Activated CD4-positive, alpha-beta T cell treated with anti-CD3 and anti-CD28 coated beads, Interleukin-2, amount 10 ng/mL, durations not matched to agents 24 days and 14 days (primary cell): ENCODE measurements at places on chromosomes 3 and 15. TPM values are rescaled to one million over a fixed set of nuclear protein-coding genes. Genes with fewer than 3 reads are reported as not detected.
A peak's percentile ranks its signal among the peaks of the same experiment; 100 is the strongest.

DNA sequence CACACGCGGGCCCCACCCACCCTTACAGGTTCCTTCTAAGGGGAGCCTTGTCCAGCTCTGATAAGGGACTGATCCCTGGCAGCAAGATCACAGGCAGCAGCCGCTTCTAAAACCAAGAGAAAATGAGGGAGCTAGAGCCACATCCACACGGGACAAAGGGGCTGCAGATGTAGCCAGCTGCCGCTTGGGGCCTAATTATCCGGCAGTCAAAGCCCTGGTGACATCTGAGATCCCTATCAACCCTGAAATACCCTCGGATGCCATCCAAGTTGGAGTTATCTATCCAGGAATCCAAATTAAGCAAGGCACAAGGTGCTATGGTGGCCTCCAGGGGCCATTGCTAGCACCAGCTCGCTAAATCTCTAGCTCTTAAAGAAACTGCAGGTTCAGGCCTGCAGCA lies 248.3 kb downstream of the VPS13C start:
- H3K36me3 ChIP-seq = no peaks in the 10 kb centered on the region
- no peaks in the 10 kb centered on the region for H3K4me1 ChIP-seq
- no peak overlapping the region for H3K4me3 ChIP-seq
- H3K27me3 ChIP-seq = no peaks in the 10 kb centered on the region

- H3K4me1 ChIP-seq = peaks cover 8% of the 10 kb centered on the region
- no peak for DNase-seq
- H3K36me3 ChIP-seq = no peaks in the 10 kb centered on the region
- H3K27me3 ChIP-seq = peaks cover 4% of the 10 kb centered on the region
- no peak overlapping the region for H3K27ac ChIP-seq
- no peak overlapping the region for H3K4me3 ChIP-seq
Observed at GRCh38 chr3:66552846-66553245, 52.0 kb upstream of the LRIG1 start.

The POTEB gene
- total RNA-seq = not detected in 2 replicates

The CACNA1D gene
- total RNA-seq = 0.62 and 0.77 TPM in 2 replicates

DNA sequence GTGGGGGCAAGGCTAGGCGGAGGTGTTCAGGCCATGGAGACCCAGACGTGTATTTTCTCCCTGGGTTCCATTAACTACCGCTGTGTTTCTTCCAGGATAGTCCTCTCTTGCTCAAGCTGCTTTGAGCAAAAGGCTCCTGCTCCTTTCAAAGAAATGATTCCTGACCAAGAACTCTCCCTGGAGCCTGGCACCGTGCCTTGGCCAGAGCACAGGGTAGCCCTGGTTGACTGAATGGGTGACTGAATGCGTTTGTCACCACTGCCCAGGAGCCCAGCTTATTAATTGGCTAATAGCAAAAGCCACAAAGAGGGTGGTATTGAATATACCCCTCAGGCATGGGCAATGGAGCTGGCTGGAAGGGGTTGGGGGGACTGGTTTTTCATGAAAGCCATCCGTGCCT lies 13.9 kb downstream of the RASGRF1 start:
- no peak for DNase-seq
- H3K27ac ChIP-seq = no peak overlapping the region
- H3K4me1 ChIP-seq = no peaks in the 10 kb centered on the region
- H3K36me3 ChIP-seq = no peaks in the 10 kb centered on the region
- no peak overlapping the region for H3K4me3 ChIP-seq

GRCh38 chr3:151226088-151226563 lies 23.1 kb upstream of the GPR171 start:
- peaks cover 18% of the 10 kb centered on the region for H3K36me3 ChIP-seq
- no peaks in the 10 kb centered on the region for H3K27me3 ChIP-seq
- H3K4me1 ChIP-seq = peaks cover 56% of the 10 kb centered on the region
- H3K4me3 ChIP-seq = peak overlapping the region; percentile 36

The SLC6A11 gene
- not detected in 2 replicates for total RNA-seq

The WDR76 gene
- 76.6 and 80.4 TPM in 2 replicates for total RNA-seq

GRCh38 chr3:141331377-141332318 lies 36.7 kb upstream of the ZBTB38 start:
- no peaks in the 10 kb centered on the region for H3K27me3 ChIP-seq
- peaks cover 13% of the 10 kb centered on the region for H3K4me1 ChIP-seq
- no peak overlapping the region for H3K27ac ChIP-seq
- H3K36me3 ChIP-seq = no peaks in the 10 kb centered on the region
- DNase-seq = no peak

The AGTR1 gene
- total RNA-seq = not detected in 2 replicates

- no peak overlapping the region for H3K4me3 ChIP-seq
- H3K36me3 ChIP-seq = no peaks in the 10 kb centered on the region
- no peak overlapping the region for H3K27ac ChIP-seq
- DNase-seq = no peak
- no peaks in the 10 kb centered on the region for H3K4me1 ChIP-seq
- H3K27me3 ChIP-seq = peaks cover 2% of the 10 kb centered on the region
Observed at GRCh38 chr3:58799271-58799670, 132.7 kb upstream of the FAM3D start.

The CSK gene
- 332 and 340 TPM in 2 replicates for total RNA-seq

- peaks cover 5% of the 10 kb centered on the region for H3K4me1 ChIP-seq
- H3K27me3 ChIP-seq = no peaks in the 10 kb centered on the region
- no peak overlapping the region for H3K27ac ChIP-seq
- DNase-seq = no peak
- H3K36me3 ChIP-seq = peaks cover 55% of the 10 kb centered on the region
Observed at GRCh38 chr3:14156201-14156600, 22.2 kb downstream of the XPC start.

The OCA2 gene
- not detected in 2 replicates for total RNA-seq

The DCUN1D1 gene
- 54.6 and 59.0 TPM in 2 replicates for total RNA-seq

GRCh38 chr15:74220475-74221248 lies 15.5 kb upstream of the CCDC33 start:
- no peaks in the 10 kb centered on the region for H3K36me3 ChIP-seq
- H3K27ac ChIP-seq = no peak overlapping the region

GRCh38 chr15:45117308-45118130 lies 3.4 kb downstream of the DUOXA2 start:
- peaks cover 63% of the 10 kb centered on the region for H3K27me3 ChIP-seq
- no peaks in the 10 kb centered on the region for H3K36me3 ChIP-seq
- H3K4me1 ChIP-seq = peaks cover 19% of the 10 kb centered on the region
- H3K27ac ChIP-seq = no peak overlapping the region

GRCh38 chr3:139762302-139762701 lies 84.5 kb upstream of the NMNAT3 start:
- no peak overlapping the region for H3K4me3 ChIP-seq
- H3K27ac ChIP-seq = no peak overlapping the region
- H3K36me3 ChIP-seq = no peaks in the 10 kb centered on the region
- H3K4me1 ChIP-seq = no peaks in the 10 kb centered on the region

GRCh38 chr15:68379759-68380290 lies 52.1 kb downstream of the ITGA11 start:
- H3K27me3 ChIP-seq = peaks cover 3% of the 10 kb centered on the region
- peak overlapping the region; percentile 36 for H3K4me3 ChIP-seq
- peaks cover 25% of the 10 kb centered on the region for H3K4me1 ChIP-seq
- no peaks in the 10 kb centered on the region for H3K36me3 ChIP-seq
- H3K27ac ChIP-seq = peak overlapping the region; percentile 74
- DNase-seq = peak; percentile 61

The ISL2 gene
- 0.31 and 0.89 TPM in 2 replicates for total RNA-seq

DNA sequence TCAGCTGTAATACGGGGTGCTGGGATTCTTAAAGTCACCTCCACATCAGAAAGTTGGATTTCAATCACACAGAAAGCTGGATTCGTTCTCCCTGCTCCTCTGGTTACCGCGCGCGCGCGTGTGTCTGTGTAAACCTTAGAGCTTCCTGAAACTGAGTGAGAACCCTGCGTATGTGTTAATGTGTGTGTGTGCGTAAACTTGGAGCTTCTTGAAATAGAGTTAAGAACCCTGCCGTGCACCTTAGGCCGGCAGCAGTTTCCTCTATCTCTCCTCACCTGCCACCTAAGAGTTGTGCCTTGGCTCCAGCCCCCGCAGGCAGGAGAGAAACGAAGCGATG lies 531 bp downstream of the LZTFL1 start:
- H3K36me3 ChIP-seq = no peaks in the 10 kb centered on the region
- peaks cover 50% of the 10 kb centered on the region for H3K27me3 ChIP-seq
- H3K27ac ChIP-seq = peak overlapping the region; percentile 86
- peaks cover 19% of the 10 kb centered on the region for H3K4me1 ChIP-seq
- DNase-seq = no peak

DNA sequence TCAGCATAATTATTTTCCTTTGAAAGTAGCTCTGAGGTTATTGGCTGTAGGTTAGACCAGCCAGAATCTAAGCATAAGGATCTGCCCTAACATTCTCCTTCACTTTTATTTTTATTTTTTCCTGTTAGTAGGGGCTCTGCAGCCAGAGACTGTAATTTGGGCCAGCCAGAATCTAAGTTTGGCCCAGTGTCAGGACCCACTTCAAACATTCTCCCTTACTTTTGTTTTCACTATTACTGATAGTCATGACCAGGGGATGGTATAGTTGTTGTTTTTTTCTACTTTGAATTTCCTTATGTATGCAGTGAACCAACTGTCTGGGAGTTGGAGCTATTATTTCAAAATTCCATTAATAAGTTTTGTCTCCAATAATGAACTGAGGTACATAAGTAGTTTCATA lies 121.0 kb upstream of the MBNL1 start:
- no peaks in the 10 kb centered on the region for H3K36me3 ChIP-seq
- peaks cover 16% of the 10 kb centered on the region for H3K4me1 ChIP-seq
- no peak overlapping the region for H3K27ac ChIP-seq

The SLC2A2 gene
- not detected in 2 replicates for total RNA-seq

- H3K4me1 ChIP-seq = no peaks in the 10 kb centered on the region
- H3K27me3 ChIP-seq = peaks cover 18% of the 10 kb centered on the region
- H3K36me3 ChIP-seq = no peaks in the 10 kb centered on the region
- DNase-seq = no peak
Observed at GRCh38 chr15:78366342-78366741, 26.2 kb downstream of the CRABP1 start.

DNA sequence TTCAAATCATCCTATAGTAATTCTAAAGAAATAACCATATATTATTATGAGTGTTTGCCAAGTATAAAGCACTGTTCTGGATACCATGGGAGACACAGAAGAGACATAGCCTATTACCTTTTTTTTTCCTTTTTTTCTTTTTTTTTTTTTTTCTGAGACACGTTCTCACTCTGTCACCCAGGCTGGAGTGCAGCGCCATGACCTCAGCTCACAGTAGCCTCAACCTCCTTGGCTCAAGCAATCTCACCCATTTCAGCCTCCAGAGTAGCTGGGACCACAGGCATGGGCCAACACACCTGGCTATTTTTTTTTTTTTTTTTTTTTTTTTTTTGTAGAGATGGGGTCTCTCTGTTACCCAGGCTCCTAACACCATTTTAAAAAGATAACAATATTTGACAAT lies 30.9 kb downstream of the CBLB start:
- H3K4me3 ChIP-seq = no peak overlapping the region
- DNase-seq = no peak
- H3K27me3 ChIP-seq = no peaks in the 10 kb centered on the region

The SPATA12 gene
- total RNA-seq = not detected in 2 replicates

The ITGA11 gene
- 2.1 and 3.1 TPM in 2 replicates for total RNA-seq

GRCh38 chr15:99702895-99703602 lies 30.2 kb downstream of the LYSMD4 start:
- H3K4me1 ChIP-seq = peaks cover 30% of the 10 kb centered on the region
- peaks cover 7% of the 10 kb centered on the region for H3K36me3 ChIP-seq
- H3K4me3 ChIP-seq = no peak overlapping the region
- H3K27me3 ChIP-seq = no peaks in the 10 kb centered on the region

The HRG gene
- total RNA-seq = not detected in 2 replicates

DNA sequence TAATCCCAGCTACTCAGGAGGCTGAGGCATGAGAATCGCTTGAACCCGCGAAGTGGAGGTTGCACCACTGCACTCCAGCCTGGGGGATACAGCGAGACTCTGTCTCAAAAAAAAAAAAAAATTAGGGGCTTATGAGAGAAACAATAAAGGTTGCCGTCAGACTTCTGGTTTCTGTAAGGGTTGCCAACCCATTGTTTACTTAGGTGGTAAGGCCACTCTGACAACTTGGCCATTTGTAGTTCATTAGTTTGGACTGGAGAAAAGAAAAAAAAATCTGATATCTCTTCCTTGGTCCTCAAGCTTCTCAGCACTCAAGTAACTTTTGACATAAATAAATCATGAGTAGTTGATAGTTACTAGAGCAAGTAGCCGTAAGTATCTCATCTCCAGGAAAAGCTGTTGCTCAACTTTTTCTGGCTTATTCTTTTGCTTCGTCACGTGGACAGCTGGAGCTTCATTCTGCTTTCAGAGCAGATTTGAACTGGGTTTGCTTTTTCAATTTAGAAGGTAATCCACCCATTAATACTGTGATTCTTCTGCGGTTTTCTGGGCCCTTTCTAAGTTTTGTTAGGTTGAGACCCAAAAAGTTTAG lies 9.4 kb downstream of the SNX1 start:
- peaks cover 13% of the 10 kb centered on the region for H3K4me1 ChIP-seq
- no peak overlapping the region for H3K4me3 ChIP-seq
- H3K36me3 ChIP-seq = peaks cover 8% of the 10 kb centered on the region
- DNase-seq = no peak

GRCh38 chr3:149808209-149808829 lies 4.7 kb upstream of the RNF13 start:
- H3K4me3 ChIP-seq = no peak overlapping the region
- H3K27me3 ChIP-seq = peaks cover 32% of the 10 kb centered on the region
- H3K36me3 ChIP-seq = peaks cover 2% of the 10 kb centered on the region
- H3K4me1 ChIP-seq = peaks cover 9% of the 10 kb centered on the region
- H3K27ac ChIP-seq = no peak overlapping the region

GRCh38 chr15:82045179-82045891 lies 483 bp downstream of the MEX3B start:
- DNase-seq = peak; percentile 73
- H3K4me3 ChIP-seq = peak overlapping the region; percentile 91
- H3K27me3 ChIP-seq = peaks cover 35% of the 10 kb centered on the region
- H3K4me1 ChIP-seq = peaks cover 17% of the 10 kb centered on the region

The IL17RC gene
- 0.28 and 0.42 TPM in 2 replicates for total RNA-seq

The CD200R1 gene
- 3.8 TPM in 2 replicates for total RNA-seq

The NCEH1 gene
- total RNA-seq = 4.9 and 7.7 TPM in 2 replicates

DNA sequence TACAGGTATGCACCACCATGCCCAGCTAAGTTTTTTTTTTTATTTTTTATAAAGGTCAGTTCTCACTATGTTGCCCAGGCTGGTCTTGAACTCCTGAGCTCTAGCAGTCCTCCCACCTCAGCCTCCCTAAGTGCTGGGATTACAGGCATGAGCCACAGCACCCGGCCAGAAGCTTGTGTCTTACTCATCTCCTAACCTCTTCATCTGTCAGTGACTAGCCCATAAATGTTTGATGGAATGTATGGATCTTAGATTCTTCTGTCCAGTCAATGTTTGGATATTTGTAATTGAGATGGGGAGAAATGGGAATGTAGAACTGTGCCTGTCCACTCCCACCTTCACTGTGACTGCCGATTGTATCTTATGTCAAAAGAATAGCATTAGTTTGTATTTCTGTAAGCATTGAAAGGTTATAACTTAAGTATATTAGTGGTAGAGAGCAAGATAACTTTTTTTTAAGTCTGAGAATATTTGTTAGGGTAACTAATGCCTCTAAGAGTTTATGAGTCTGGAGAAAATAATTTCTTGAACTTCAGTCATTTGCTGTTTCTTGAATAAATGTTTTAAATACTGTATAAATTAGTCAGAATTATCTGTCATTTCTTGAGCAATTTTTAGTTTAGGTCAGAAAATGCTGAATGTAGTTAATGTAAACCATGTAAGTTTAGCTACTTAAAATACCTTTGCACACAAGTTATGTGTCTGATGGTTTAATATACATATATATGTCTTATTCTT lies 215.3 kb upstream of the CGNL1 start:
- H3K36me3 ChIP-seq = peaks cover 7% of the 10 kb centered on the region
- H3K4me3 ChIP-seq = no peak overlapping the region
- H3K27me3 ChIP-seq = no peaks in the 10 kb centered on the region
- no peak for DNase-seq

- no peak overlapping the region for H3K27ac ChIP-seq
- no peaks in the 10 kb centered on the region for H3K27me3 ChIP-seq
- H3K4me3 ChIP-seq = no peak overlapping the region
- no peaks in the 10 kb centered on the region for H3K36me3 ChIP-seq
Observed at GRCh38 chr3:167611718-167612117, 42.0 kb downstream of the WDR49 start.
